Lower lobe of right lung (tissue), 2 donors: ENCODE measurements at places on chromosomes 11 and 22. TPM values are rescaled to one million over a fixed set of nuclear protein-coding genes. Genes with fewer than 3 reads are reported as not detected.

DNA sequence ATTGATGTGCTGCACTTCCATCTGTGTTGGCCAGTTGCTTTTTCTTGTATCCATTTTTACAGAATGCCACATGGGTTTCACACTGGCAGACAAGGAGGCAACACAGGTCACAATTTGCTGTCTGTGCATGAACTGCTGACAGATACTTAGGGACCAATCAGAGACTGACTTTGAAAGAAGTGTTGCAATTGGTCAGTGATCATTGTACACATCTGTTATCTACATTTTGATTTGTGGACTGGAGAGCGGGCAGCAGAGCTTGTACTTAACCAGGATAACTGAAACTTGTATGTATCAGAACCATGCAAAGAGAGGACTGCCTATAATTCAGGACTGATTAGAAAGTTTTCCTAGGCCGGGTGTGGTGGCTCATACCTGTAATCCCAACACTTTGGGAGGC is 21.8 kb downstream of the PRR5 start:
- H3K4me3 ChIP-seq: no peak overlapping the region
- DNase-seq: no peak
- no peaks in the 10 kb centered on the region for H3K27me3 ChIP-seq
- no peak overlapping the region for H3K27ac ChIP-seq
- peaks cover 6% of the 10 kb centered on the region for H3K4me1 ChIP-seq
- peaks cover 4% of the 10 kb centered on the region for H3K36me3 ChIP-seq

- DNase-seq: no peak
- peak overlapping the region; percentile 56 for H3K4me3 ChIP-seq
- H3K27me3 ChIP-seq: no peaks in the 10 kb centered on the region
- peaks cover 37% of the 10 kb centered on the region for H3K4me1 ChIP-seq
These were observed 6.8 kb upstream of the CDKN1C start for GRCh38 chr11:2892215-2892966.

DNA sequence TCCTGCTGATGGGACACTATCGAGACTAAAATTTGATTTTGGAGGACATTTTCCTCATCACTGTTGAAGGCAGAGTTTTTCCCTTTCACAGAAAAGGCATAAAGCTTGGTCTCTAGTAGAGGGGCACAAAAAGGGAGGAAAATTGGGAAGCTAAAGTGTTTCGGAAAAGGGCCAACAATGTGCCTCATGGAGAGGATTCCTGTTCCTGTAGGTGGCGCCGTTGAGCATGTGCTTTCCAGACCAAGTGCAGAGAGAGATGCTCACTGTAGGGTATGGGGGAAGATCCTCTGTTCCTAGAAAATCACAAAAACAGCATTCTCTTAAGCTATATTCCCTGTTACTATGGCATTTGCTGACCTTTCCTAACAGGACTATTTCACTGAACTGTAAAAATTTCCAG is 18.4 kb upstream of the OR4C5 start:
- no peaks in the 10 kb centered on the region for H3K36me3 ChIP-seq
- no peak overlapping the region for H3K4me3 ChIP-seq
- no peaks in the 10 kb centered on the region for H3K27me3 ChIP-seq
- no peaks in the 10 kb centered on the region for H3K4me1 ChIP-seq
- H3K27ac ChIP-seq: no peak overlapping the region
- DNase-seq: no peak

DNA sequence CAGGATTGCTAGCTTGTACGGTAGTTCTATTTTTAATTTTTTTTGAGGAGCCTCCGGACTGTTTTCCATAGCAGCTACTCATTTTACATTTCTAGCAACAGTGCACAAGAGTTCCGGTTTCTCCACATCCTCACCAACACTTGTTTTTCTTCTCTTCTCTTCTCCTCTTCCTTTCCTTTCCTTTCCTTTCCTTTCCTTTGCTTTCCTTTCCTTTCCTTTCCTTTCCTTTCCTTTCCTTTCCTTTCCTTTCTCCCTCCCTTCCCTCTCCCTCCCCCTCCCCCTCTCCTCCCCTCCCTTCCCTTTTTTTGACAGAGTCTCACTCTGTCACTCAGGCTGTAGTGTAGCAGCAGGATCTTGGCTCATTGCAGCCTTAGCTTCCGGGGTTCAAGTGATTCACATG is 9.3 kb downstream of the WBP2NL start:
- H3K4me3 ChIP-seq: no peak overlapping the region
- DNase-seq: no peak
- H3K27ac ChIP-seq: no peak overlapping the region
- no peaks in the 10 kb centered on the region for H3K27me3 ChIP-seq
- H3K36me3 ChIP-seq: no peaks in the 10 kb centered on the region

DNA sequence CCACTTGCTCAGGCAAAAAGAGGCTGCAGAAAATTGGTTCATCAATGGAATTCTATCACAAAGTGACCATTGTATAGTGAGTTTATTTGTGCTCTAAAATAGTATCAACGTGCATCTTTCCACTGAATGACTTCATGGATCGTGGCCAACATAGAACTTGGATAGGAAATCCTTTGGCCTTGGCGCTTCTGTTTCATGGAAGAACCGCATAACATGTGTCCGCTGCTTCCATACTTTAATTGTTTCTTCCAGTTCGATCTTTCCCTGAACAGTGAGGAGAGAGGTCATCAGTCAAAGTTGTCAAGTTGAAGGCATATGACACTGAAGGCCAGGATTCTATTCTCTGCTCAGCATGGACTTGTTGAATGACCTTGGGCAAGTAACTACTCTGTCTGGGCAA is 4.5 kb downstream of the NDUFA6 start:
- H3K27ac ChIP-seq: no peak overlapping the region
- DNase-seq: no peak
- no peak overlapping the region for H3K4me3 ChIP-seq
- H3K36me3 ChIP-seq: peaks cover 56% of the 10 kb centered on the region
- peaks cover 21% of the 10 kb centered on the region for H3K4me1 ChIP-seq

The C22orf39 gene
- 36.4 TPM for total RNA-seq

The FOXRED2 gene
- total RNA-seq: 13.2 TPM

The LDHAL6A gene
- total RNA-seq: not detected

The PGA5 gene
- 0.32 TPM for total RNA-seq
